ENCODE measurements at places on chromosomes 13 and 19. TPM values are rescaled to one million over a fixed set of nuclear protein-coding genes. Genes with fewer than 3 reads are reported as not detected.

The COL5A3 gene
- total RNA-seq, result 4.2 TPM

The NEK5 gene
- 0.14 TPM for total RNA-seq

The TSHZ3 gene
- 4.2 TPM for total RNA-seq

The C19orf81 gene
- total RNA-seq, result 9.6 TPM

The ZNF66 gene
- total RNA-seq, result not detected

The GFY gene
- 0.18 TPM for total RNA-seq

The SPACA4 gene
- not detected for total RNA-seq

The PAK4 gene
- 85.3 TPM for total RNA-seq

The CGB5 gene
- 1.0 TPM for total RNA-seq

The KLF16 gene
- total RNA-seq, result 19.6 TPM

The CBY2 gene
- not detected for total RNA-seq

The SELENOV gene
- total RNA-seq, result not detected

The CXCL17 gene
- not detected for total RNA-seq

The GAPDHS gene
- total RNA-seq, result not detected

The DPF1 gene
- 4.9 TPM for total RNA-seq

The C19orf85 gene
- not detected for total RNA-seq

The SERPINE3 gene
- total RNA-seq, result not detected

The PRTN3 gene
- 0.34 TPM for total RNA-seq

The ATP4A gene
- not detected for total RNA-seq

The PEAK3 gene
- not detected for total RNA-seq

The LGALS14 gene
- total RNA-seq, result not detected

The CD70 gene
- 23.1 TPM for total RNA-seq

The KCTD15 gene
- 51.4 TPM for total RNA-seq

The CEACAM7 gene
- total RNA-seq, result not detected

The REEP6 gene
- total RNA-seq, result 3.9 TPM

The ZNF471 gene
- 0.08 TPM for total RNA-seq

The SLITRK1 gene
- total RNA-seq, result not detected

The JAK3 gene
- 0.27 TPM for total RNA-seq

The COX7A1 gene
- total RNA-seq, result not detected

The F2RL3 gene
- total RNA-seq, result not detected

The RNF113B gene
- total RNA-seq, result not detected

The IGFLR1 gene
- 11.4 TPM for total RNA-seq

The SIGLEC7 gene
- total RNA-seq, result not detected

The F7 gene
- total RNA-seq, result not detected

The NLRP9 gene
- total RNA-seq, result not detected

The KIR3DL2 gene
- total RNA-seq, result not detected

The SCEL gene
- total RNA-seq, result 0.61 TPM

The MATK gene
- 1.1 TPM for total RNA-seq

The EXOSC5 gene
- 85.7 TPM for total RNA-seq

The IRGQ gene
- total RNA-seq, result 6.6 TPM

The PNKP gene
- 54.9 TPM for total RNA-seq

The ARL11 gene
- not detected for total RNA-seq

The ZNF568 gene
- total RNA-seq, result 1.4 TPM

The RNF225 gene
- total RNA-seq, result 0.13 TPM

Measured in A549 treated with DMSO at 1 μM for 4 hours (cell line).